ENCODE measurements at places on chromosomes 7 and 10.

GRCh38 chr10:33183655-33184054 lies 150.8 kb downstream of the NRP1 start:
- DNase-seq: no peak

GRCh38 chr10:88195841-88196240 lies 332.4 kb downstream of the PTEN start:
- DNase-seq: no peak

DNA sequence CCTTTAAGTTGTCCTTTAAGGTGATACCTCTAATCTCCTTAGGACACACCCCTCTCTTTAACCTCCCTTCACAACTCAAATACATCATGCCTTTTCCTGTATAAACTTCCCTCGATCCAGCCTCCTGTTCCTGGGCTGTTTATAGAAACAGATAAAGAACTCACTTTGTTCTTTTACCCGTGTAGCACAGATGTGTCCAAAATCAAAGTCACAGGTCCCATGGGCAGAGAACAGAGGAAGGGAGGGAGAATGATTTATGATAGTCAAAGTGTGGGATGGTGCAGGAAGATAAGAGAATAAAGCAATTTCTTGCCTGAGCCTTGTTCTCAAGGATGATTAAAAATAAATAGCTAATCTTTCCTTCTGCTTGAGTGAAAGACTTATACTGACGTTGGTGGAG lies 50.3 kb upstream of the CABCOCO1 start:
- no peak for DNase-seq

DNA sequence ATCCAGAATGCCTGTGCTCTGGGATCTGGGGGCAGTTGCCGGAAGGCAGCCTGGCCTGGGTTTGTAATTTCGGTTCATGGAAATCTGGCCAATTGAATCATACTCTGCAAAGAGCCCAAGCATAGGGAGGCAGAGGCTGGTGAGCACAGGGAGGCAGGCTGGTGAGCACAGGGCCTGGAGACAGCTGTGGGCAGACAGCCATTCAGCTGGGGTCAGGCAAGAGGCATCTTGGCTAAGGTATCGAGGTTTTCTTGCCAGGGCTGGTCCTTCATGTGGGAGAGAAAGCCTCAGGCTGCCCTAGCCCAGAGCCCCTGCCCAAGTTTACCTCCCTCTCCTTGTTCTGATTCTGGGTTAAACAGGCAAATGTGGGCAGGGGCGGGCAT lies 63.7 kb upstream of the BAIAP2L1 start:
- no peak for DNase-seq

DNA sequence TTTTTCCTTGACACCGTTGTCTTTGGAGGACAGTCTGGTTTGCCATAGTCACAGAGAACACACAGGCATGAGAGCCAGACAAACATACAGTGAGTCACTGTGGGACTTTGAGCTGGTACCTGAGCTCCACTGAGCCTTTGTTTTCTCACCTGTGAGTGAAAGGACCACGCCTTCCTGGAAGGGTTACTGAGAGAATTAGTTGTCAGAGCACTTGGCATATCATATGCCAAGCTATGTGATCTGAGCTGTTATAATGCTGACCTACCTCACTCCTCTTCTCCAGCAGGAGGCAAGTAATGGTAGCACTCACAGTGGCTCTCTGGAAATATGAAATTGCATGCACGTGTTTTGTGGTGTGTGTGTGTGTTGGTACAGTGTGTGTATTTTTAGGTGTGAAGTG lies 59.7 kb downstream of the CXCL12 start:
- DNase-seq: no peak

DNA sequence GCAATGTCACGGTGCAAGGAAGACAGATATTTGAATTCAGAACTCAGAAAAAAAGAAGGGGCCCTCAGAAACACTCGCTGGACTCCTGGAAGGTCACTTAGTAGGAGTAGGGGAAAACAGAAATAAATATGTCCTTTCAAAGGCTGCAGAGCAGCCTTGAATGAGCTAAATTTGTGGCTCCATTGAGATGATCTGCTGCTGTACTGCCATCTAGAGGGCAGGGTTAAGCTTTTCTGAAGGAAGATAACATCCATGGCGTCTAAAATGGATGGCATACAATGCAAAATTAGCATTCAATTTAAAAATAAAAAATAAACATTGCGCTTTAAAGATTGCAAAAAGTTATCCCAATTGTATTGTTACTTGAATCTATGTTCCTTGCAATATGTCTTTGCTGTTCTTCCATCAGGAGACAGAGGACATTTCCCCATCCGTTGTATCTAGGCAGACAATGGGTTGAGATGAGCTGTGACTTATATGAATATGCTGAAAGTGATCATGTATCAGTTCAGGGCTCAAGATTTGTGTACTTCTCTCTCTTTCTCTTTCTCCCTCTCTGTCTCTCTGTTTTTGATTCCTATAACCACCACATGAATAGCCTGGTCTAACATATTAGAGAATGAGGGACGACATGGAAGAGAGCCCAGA lies 642.2 kb downstream of the SH2D4B start:
- DNase-seq: no peak

GRCh38 chr7:130943336-130943901 lies 209.4 kb upstream of the KLF14 start:
- no peak for DNase-seq

GRCh38 chr10:49605939-49606509 lies 4.1 kb upstream of the SLC18A3 start:
- no peak for DNase-seq

GRCh38 chr10:111506266-111507034 lies 429.6 kb downstream of the ADRA2A start:
- DNase-seq: no peak

GRCh38 chr10:129400426-129400825 lies 66.6 kb upstream of the MGMT start:
- no peak for DNase-seq

DNA sequence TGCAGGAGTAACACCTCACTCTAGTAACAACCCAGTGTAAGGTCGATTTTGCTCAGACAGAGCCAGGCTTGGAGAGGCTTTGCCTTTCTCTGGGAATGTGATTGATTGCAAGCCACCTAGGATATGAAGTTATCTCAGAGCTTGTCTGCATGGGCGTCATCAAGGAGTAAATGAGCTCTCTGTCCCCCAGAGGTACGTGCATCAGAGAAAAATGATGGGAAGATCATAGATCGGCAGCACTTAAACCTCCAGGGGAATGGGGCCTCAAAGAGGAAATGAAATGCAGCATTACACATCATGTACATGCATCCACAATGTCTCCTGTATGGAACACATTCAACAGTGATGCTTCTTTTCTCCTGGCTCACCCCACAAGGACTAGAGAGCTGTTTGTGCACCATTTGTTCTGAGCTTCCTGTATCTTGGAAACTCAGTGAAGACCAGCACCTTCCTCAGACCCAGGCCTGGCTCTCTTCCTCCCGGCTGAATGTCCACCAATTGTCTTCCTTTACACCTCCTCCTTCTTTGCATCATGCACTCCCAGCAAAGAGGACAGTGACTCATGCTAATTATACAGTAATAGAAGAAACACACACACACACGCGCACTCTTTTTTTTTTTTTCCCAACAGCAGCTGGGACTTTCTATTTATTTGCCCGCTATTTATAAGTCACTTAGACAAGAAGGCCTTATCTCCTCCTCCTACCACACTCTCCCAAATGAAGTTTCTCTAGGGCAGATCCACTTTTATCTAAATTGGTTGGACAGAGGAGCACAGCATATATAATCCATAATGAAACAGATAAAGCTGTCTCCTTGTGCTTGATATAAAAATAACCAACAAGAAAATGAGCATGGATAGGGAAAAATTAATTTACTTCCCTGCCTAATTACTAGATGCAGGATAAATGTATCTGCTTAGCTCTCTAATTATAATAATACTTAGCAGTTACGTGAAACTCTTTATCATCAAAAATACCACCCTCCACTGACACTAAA lies 990.7 kb downstream of the CCSER2 start:
- DNase-seq: no peak

DNA sequence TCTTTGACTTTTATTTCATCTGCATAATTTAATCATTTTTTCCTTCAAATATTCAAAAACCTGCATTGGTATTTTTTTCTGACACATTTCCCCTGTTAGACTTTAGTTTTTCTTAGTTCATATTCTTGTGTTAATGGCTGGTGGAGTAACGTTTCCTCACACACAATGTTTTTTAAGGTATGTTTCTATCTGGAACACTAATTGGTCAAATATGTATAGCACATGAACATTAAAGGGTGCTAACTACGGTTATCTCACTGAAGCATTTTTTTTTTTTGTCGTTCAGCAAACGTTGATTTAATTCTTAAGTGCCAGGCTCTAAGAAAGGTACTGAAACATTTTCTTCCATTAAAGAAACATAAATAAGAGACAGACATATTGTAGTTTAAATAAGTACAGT lies 87.7 kb downstream of the PTPRZ1 start:
- DNase-seq: no peak

- DNase-seq: no peak
Observed at GRCh38 chr7:124924906-124925305, 4.7 kb downstream of the POT1 start.

DNA sequence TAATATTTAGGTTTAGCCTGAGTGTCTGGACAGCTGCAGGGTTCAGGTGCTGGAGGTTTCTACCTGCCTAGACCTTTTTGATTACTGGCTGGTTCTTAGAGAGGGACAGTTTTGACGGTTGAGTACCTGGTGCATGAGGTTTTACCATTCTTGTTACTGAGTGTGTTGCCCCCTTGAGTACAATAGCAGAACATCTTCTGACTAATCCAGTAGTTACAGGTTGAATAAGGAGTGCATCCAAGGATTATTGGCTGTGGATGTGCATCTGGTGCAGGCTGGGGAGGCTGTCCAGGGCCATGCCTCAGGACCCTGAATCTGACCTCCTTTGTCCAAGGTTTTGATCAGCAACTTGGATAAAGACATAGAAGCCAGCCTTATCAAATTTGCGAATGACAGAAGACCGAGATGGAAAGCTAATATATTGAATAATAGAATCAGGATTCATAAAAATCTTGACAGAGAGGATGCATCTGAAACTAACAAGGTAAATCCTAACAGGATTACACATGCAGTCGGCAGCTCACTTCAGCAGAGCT lies 23.1 kb downstream of the PLPP4 start:
- DNase-seq: no peak

DNA sequence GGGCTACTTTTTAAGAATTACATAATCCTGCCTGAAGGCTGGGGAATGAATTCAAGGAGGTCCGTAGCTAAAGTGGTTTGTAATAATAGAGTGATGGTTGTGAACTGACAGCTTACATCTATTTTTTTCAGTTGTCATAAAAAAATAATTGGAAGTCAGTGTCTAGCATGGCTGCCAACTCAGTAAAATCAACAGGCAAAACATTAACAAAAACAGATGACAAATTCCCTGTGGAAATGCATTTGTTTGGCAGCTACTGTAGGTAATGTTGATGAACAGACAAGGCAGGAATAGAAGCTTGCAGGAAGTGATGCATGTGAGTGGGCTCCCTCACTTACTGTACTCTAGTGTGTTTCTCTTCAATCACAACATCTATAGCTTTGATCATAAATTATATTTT lies 766.0 kb upstream of the POT1 start:
- DNase-seq: no peak

DNA sequence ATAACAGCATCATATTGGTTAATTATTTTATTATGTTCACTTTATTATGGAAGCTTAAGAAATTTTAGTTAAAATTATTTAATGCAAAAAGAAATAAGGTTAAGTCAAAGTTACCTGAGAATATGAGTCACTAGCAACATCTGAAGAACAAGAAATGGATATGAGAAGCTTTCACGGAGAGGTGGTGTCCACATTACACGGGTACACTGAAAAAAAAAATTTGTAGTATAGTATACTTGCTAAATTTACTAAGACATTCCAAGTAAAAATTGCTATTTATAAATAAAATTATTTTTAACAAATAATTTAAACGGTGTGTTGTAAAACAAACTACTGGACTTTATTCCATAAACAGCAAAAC lies 63.9 kb downstream of the DPY19L1 start:
- no peak for DNase-seq

DNA sequence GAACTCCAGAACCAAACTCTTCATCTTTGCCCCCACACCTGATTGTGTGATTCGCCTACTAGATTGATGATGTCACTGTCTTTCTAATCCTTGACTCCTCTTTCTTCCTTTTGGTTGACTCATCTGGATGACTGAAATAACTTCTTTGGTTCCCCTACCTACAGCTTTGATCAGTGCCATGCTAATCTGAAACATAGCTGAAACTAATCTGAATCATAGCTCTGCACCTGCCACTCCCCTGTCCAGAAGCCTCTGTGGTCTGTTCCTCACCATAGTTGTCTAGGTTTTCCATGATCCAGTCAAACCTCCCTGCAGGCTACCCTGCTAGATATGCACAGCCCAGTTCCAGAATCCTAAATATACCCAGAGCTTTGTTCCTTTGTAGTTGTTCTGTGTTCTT lies 51.9 kb downstream of the ZNF365 start:
- no peak for DNase-seq

GRCh38 chr10:1043532-1043995 lies 5.4 kb downstream of the IDI1 start:
- DNase-seq: no peak

DNA sequence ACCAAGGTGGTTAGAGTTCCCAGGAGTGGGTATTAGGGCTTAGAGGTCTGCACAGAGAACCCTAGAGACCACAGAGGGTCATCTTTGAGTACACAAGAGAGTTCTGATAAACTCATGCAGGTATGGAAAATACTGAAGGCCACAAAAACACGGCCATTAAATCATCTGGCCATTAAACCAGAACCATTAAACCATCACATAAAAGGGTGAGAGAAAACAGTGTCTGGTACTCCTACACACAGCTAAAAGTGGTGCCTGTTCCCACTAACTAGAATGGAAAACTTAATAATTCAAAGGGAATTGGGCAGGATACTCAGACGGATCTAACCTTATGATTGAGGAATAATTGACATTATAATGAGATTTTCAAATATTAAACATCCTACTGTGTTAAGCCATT lies 679.4 kb downstream of the TNS3 start:
- no peak for DNase-seq

GRCh38 chr7:29017713-29018112 lies 59.6 kb upstream of the TRIL start:
- no peak for DNase-seq

- DNase-seq: no peak
Observed at GRCh38 chr7:151673216-151673615, 153.5 kb upstream of the RHEB start.

DNA sequence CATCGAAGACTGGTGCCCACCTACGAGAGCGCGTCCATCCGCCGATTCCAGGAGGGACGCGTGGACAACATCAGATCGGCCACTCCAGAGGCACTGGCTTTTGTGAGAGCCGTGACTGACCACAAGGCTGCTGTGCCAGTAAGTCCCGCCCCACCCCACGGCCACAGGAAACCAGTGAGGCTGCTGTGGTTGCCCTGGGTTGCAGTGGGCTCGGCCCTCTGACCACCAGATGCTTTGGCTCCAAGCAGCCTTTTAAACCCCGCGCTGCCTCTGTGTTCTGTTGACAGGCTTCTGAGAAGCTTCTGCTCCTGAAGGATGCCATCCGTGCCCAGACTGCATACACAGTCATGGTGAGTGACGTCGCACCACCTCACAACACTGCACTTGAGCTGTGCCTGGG lies 24.4 kb upstream of the C10orf53 start:
- DNase-seq: no peak

- no peak for DNase-seq
Observed at GRCh38 chr10:5760515-5760914, 52.7 kb downstream of the GDI2 start.
